ENCODE measurements at places on chromosomes 12 and 14.

GRCh38 chr12:2539938-2540337, 254.8 kb upstream of the FKBP4 start:
- no peak for DNase-seq

- DNase-seq: no peak
These were observed 219.8 kb upstream of the ATP2B1 start for GRCh38 chr12:89928467-89928866.

DNA sequence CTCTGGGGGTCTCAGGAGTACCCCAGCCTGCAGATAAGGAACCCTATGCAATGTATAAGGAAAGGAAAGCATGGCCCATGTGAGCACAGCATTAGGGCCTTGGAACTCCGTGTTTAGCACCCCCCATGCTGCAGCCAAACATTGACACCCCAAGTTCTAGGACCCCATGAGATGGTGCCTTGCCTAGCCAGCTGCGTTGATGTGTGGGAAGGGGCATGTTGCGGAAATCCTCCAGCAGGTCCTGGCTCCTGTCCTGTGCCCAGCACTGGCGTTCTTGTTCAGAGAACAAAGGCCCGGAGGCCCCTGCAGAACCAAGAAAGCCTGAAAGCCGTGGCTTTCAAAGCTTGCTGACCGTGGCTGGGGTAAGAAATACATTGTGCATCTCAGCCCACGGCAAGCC, 99.4 kb upstream of the DIO3 start:
- no peak for DNase-seq

GRCh38 chr14:94380225-94381148, 7.9 kb downstream of the SERPINA1 start:
- no peak for DNase-seq

DNA sequence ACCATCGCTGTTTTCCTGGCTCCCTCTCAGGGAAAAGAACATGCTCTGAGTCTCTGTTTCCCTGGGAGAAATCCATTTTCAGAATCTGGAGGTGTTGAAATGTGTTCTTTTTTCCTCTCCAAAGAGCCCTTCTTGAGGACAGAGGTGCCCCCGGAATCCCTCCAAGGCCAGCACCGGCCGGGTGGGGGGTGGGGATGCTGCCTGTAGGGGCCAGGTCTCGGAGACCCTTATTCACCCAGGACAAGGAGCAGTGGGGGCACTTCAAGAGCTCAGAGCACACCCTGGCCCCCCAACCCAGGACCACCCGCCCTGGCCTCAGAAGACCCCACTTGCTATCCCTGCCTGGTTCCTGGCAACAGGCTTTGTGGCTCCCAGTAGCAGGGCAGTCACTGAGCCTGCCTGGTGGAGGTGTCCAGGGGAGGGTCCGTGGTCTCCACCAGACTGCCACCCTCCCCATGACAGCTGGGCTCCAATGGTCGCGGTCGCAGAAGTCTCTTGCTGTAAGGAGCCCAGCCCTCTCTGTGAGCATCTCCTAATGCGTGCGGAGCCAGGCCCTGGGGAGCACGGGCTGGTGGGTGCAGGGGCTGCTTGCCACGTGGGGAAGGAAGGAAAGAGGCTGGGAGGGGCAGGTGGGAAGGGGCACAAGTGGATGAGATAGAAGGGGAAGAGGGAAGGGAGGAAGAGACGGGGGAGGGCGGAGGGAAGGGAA, 13.2 kb upstream of the DIO3 start:
- no peak for DNase-seq

GRCh38 chr12:28507033-28507432, 316.8 kb downstream of the CCDC91 start:
- no peak for DNase-seq

- DNase-seq: no peak
These were observed 31.0 kb downstream of the NINJ2 start for GRCh38 chr12:632102-632696.

DNA sequence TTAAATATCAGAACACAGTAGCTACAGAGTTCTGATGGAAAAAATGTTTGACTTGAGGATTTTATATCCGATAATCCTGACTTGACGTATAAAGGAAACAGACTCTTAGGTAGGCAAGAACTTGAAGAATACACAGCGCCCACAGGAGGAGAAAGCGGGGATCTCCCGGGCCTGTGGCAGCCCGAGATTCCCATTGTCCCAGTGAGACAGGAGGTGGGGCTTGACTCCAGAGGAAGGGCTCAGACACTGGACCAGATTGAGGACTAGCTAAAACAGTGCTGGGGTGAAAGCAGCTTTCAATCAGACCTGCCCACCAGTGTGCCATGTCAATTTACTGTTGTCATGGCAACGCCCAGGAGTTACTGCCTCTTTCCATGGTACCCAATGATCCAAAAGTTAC, 51.1 kb upstream of the C14orf180 start:
- DNase-seq: no peak

- no peak for DNase-seq
These were observed 255.3 kb upstream of the GARIN6 start for GRCh38 chr12:99392091-99392850.

- DNase-seq: no peak
These were observed 20.2 kb upstream of the MLEC start for GRCh38 chr12:120666571-120667390.

DNA sequence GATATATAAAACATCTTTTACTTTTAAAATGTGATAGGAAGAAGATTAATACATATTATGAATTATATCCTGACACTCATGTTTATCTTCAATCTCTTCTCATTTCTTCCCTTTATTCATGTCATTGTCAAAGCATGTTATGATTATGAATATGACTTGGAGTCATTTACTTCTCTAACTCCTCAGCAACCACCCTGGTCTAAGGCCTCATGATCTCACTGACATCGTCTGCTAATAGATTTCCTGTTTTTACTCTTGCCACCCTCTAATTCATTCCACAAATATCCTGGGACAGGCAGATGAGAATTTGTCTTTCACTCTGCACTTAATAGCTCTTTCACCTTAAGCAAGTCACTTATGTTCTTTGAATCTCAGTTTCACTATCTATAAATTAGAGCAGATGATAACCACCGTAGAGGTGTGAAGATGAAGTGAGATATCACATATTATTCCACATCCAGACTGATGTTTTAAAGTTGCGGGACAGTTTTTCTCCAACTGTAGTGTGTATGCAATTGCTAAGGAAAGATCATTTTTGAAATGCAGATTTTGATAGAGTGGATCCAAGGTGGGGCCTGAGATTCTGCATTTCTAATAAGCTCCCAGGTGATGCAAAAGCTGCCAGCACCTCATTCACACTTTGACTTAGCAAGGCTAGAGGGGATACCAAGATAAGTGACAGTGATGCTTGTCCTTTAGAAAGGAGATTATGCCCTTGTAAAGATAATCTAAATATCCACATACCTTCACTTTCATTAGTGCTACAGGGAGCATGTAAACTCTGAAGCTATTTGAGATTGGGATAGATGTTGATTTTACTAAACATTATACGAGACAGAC, 3.3 kb upstream of the IAPP start:
- no peak for DNase-seq

- no peak for DNase-seq
These were observed 10.6 kb upstream of the NCOR2 start for GRCh38 chr12:124577986-124578385.

Data from central memory CD4-positive, alpha-beta T cell (primary cell).